T-helper 9 cell (primary cell): ENCODE measurements at places on chromosomes 6 and 20.

DNA sequence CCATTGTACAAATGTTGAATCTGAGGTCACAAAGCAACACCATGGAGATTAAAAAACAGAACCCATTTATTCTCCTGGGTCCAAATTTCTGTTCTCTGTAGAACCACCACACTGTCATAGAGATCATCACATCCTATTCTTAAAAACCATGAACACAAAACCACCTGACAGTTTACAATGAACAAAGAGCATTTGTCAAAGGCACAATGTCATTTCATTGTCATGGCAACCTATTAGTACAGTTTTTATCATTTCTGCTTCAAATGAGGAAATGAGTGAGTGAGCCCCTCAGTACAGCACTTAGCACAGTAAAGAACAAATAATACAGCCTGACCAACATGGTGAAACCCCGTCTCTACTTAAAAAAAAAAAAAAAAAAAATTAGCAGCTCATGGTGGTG lies 23.1 kb upstream of the LAMP5 start:
- no peak for DNase-seq

GRCh38 chr6:89073014-89073620 lies 7.4 kb upstream of the PNRC1 start:
- no peak for DNase-seq

- no peak for DNase-seq
Observed at GRCh38 chr20:45039475-45039820, 61.5 kb downstream of the KCNS1 start.

- DNase-seq: no peak
Observed at GRCh38 chr6:110484321-110484720, 7.9 kb upstream of the SLC22A16 start.

- no peak for DNase-seq
Observed at GRCh38 chr20:33843050-33843449, 31.9 kb downstream of the CHMP4B start.

- no peak for DNase-seq
Observed at GRCh38 chr6:160996131-160996601, 4.6 kb downstream of the MAP3K4 start.

DNA sequence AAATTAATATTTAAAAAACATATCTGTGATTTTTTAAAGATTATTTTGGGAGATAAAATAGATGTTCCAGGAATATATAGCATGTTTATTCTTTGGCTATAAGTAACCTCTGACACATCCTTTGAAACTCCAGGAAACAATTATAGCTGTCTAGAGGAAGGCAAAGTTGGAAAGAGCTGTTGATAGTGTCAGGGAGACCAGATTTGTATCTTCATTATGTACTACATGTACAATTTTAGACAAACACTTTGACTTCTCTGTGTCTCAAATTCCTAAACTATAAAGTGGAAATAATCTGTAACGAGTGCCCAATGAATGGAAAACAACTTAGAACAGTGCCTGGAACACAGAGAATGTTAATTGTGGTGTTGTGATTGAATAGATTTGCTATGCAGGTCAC lies 25.6 kb upstream of the ADGRG6 start:
- no peak for DNase-seq

DNA sequence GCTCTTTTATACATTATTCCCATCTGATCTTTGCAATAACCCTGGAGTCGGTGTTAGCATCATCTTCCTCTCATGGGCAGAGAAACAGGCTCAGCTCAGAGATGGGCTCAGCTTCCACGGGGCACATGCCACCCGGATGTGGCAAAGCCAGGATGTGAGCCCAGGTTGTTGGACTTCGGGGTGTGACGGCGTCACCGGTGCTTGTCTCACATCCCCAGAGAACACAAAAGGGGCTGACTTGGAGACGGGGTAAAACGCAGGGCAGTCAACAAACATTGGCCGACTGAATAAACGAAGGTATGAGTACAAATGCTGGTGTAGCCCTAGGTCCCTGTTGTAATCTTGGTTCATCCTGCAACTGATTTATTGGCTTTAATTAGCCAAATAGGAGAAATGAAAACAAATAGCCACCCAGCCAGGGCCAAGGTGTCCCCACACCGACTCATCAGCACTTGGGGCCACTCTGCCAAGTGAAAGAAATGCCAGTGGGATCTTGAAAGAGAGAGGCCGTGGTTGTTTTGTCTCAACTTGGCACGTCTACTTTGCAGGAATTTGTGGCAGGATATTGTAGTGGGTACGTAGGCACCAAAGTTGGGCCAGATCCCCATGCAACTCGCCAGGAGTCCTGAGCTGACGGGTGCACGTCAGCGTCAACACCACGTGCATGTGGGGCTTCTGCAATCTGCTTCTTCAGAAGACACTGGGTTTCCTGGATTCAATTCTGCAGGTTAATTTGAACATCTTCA lies 42.8 kb downstream of the APCDD1L start:
- DNase-seq: no peak

DNA sequence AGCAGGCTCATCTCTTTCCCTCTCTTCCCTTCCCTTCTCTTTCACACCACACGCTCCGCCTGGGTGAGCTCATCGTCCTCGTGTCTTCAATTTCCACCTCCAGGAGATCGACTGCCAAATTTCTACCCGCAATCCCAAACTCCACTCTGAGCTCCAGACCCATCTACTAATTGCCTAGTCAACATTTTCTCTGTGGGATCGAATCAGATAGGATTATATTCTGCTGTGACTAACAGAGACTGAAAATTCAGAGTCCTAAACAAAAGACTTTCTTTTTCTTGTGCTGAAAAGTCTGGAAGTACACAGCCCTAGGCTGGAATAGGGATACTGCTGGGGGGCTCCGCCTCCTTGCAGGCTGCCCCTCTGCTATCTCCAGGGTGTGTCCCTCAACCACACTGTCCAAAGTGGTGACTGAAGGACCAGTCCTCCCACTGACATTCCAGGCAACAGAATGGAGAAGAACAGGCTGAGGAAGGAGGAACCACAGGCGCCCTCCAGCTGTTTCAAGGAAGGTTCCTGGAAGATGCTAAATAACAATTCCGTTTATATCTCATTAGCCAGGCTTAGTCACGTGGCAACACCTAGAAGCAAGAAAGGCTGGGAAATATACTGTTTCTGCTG lies 5.0 kb upstream of the HSPA12B start:
- DNase-seq: no peak

GRCh38 chr20:4802527-4802926 lies 80.8 kb downstream of the PRND start:
- no peak for DNase-seq

GRCh38 chr20:62975251-62975760 lies 22.8 kb downstream of the SLC17A9 start:
- no peak for DNase-seq

GRCh38 chr20:48601798-48602197 lies 226.0 kb downstream of the PREX1 start:
- no peak for DNase-seq

GRCh38 chr6:170116636-170117035 lies 174.2 kb downstream of the DLL1 start:
- DNase-seq: no peak

DNA sequence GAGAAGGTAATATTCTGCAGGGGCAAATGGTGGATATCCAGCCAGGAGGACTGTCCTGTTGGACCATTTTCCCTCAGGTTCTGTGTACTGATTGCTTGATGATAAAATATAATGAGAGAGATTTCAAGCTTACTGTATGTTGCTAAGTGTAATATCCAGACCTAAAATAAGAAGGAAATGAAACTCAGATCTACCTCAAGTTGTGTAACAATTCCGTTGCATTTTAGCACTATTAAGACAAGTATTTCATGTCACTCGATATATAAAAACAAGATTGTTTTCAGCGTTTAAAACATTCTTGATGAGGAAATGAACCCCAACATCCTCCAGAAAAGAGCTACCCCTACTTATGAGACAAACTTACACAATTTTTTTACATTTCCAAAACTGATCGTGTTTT lies 57.2 kb downstream of the RGS17 start:
- no peak for DNase-seq

- DNase-seq: no peak
Observed at GRCh38 chr20:8621001-8621400, 447.9 kb upstream of the PLCB4 start.

DNA sequence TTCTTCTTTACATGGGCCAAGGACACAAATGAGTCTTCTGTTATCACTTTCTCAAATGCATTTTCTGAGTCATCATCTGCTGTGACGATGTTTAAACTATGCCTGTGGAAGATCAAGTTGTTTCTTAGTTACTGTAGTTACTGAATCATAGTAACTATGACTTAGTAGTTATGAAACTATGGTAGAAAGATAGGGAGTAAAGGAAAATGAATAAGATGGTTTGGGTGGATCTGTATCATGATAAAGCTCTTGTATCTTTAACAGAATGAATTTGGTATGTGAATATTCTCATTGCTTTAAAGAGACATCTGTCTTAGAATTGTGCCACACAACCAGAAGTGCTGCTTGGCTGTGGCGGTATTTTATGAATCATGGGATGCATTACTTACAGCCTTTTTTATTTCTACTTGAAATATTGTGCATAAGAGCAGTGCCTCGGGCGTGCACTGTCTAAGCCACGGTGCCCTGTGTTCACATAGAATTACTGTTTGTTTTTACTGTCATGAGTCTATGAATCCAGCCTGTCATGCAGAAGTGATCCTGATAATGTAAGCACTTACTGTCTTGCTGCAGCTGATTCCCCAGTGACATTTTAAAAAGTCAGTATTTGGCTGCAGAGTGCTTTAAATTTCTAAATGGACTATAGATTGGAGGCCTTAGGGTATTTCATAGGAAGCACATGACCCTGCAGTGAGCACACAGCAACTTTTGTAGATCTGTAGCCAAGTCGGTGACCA lies 215.2 kb downstream of the TMEM242 start:
- DNase-seq: no peak

DNA sequence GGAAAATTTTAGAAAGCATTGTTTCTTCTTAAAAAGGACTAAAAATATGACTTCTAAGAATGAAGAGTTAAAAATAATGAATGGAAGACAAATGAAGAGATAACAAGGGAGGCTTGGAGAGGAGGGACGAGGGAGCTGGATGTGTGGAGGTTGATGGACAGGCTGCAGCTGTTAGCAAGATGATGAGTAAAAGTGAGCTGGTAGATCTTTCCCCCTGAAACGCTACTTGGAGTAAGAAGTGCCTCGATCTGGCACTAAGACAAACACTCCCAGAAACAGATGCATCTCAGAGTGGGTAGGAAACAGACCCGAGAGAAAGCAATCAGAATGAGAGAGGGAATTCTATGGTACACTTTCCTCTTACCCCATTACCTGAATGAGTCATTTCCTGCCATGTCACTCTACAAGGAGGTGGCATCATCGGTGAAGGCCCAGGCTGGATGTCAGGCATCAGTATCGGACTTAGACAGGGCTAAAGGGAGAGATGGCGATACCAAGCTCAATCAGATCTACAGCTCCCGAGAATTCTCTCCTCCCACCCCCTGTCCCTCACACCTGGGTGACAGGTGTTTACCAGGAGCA lies 154.1 kb upstream of the BMP2 start:
- no peak for DNase-seq

- DNase-seq: peak; percentile 51
Observed at GRCh38 chr6:31888276-31889258, 8.9 kb downstream of the EHMT2 start.

- DNase-seq: no peak
Observed at GRCh38 chr6:35484921-35485392, 11.9 kb downstream of the TEAD3 start.

- no peak for DNase-seq
Observed at GRCh38 chr20:19789009-19789408, 31.0 kb downstream of the RIN2 start.

DNA sequence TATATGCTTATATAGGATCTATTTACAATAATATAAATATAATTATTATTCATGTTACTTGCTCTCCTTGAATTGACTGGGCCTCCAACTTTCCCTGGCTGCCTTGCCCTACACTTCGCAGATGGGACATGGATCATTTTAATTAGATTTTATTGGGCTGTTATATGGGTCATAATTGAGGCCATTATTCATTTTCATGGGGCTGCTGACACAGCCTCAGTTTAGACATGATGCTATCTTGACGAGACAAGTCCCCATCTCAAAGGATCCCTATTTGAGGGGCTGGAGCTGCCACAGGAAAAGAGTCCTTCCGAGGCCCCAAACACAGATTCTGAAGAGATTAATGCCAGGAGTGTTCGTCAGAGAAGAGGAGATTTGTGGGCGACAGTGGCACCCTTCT lies 170.4 kb downstream of the DHX35 start:
- DNase-seq: no peak

DNA sequence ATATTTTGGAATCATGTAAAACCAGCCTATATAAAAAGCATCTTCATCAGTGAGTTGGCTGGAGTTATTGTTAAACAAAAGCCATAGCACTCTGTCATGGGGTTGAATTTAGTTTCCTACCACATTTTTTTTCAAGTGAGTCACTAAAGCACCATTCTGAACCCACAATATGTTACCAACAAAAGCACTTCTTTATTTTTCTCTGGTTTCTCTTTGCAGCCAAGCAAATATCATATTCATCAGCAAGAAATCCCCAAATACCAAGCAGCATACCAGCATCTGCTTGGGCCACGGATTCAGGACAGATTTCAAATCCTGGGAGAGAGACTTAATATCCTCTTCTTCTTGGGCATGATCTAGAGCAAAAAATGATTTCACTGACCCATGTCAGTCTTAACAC lies 441.4 kb downstream of the BCKDHB start:
- DNase-seq: no peak

- DNase-seq: no peak
Observed at GRCh38 chr6:31768363-31769257, 6.2 kb downstream of the SAPCD1 start.

DNA sequence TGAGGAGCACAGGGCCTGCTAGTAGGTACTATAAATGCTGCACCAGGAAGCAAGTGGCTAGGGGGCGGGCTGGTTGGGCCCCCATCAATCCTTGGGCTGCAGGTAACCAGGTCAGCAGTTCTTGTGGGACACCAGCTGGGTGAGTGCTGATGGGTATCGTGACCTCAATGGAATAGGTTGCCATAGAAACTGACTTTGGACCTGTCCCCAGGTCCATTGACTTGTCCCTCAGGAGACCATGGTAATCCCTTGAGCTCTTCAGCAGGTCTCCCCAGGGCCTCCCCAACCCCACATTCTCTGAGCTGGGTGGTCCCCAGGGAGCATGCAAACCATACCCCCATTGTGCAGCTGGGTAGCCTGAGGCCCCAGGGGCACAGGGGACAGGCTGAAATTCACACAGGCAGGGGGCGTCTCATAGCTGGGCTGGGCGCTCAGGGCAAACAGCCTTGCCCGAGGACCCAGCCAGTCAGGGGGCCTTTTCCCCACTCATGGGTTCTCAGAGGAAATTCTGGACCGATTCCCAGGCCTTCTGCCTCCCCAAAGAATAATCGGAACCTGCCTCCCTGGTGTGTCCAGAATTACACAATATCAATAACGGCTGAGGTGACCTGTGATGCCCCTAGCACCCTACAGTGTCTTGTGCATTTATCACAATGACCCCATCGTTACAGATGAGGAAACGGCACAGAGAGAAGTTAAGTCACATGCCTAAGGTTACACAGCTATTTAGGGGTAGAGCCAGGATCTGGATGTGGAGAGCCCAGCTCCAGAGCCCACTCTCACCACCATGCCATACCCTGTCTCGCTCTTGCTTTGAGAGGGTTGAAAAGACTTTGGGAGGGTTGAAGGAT lies 35.9 kb downstream of the SRC start:
- DNase-seq: no peak

GRCh38 chr20:46541229-46541935 lies 9.1 kb downstream of the OCSTAMP start:
- no peak for DNase-seq

GRCh38 chr6:110048221-110048875 lies 70.2 kb downstream of the GPR6 start:
- DNase-seq: no peak

- DNase-seq: no peak
Observed at GRCh38 chr6:17096096-17096495, 5.8 kb upstream of the STMND1 start.
